ENCODE measurements at places on chromosomes 16 and 17.
A peak's percentile ranks its signal among the peaks of the same experiment; 100 is the strongest.

DNA sequence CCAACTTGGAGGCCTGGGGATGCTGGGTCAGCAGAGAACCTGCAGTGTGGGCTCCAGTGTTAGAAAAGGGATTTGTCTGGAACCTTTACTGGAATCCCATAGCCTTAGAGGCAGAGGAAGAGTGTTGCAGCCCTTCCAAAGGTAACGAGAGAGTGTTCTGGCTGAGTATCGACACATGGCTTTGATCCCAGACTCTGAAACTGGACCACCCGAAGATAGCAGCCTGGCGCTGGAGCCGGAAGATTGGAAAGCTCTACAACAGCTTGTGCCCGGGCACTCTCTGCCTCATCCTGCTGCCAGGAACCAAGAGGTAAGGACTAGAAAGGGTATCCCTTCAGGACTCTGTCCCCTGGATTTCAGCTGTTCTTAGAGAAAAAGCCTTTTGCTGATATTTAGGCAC lies 39.7 kb downstream of the REXO5 start:
- no peak for DNase-seq

- DNase-seq: no peak
These were observed 739 bp upstream of the SGCA start for GRCh38 chr17:50165066-50165465.

DNA sequence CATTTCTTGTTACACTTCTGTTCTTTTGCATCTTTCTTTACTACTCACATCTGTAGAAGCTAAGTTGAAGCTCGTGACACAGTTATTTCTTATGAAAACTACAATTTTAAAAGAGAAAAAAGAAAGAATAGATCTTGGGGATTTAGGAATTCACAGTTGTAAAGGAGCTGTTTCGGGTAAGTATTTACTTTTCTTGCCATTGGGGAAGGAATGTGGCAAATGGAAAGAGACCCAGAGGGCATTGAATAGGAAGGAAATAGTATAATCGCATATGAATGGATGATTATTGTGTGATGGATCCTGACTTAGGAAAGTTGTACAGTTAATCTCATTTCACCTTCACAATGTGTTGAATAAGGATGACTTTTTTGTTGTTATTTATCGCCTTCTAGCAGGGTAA lies 914.1 kb upstream of the CDH8 start:
- DNase-seq: no peak

DNA sequence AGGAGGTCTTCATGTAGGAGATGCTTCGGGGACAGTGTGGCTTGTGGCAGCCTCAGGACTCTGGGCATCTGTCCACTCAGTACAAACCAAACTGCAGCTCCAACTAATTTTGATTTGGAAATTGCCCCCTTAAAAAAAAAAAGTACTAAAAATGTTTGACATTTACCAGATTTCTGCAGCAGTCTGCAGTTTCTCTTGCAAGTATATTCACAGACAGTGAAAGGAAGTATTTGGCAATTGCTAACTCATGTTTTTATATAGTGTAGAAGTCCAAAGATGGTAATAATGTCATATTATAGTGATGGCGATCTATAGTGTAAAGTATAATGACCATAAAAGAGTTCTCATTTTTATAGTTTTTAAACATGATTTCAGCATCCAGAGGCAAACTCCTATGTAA lies 218.6 kb downstream of the PRKCA start:
- DNase-seq: no peak

- DNase-seq: no peak
These were observed 32.7 kb downstream of the ITGB3 start for GRCh38 chr17:47286198-47286914.

- DNase-seq: no peak
These were observed 23.3 kb upstream of the SDR42E2 start for GRCh38 chr16:22139008-22139407.

DNA sequence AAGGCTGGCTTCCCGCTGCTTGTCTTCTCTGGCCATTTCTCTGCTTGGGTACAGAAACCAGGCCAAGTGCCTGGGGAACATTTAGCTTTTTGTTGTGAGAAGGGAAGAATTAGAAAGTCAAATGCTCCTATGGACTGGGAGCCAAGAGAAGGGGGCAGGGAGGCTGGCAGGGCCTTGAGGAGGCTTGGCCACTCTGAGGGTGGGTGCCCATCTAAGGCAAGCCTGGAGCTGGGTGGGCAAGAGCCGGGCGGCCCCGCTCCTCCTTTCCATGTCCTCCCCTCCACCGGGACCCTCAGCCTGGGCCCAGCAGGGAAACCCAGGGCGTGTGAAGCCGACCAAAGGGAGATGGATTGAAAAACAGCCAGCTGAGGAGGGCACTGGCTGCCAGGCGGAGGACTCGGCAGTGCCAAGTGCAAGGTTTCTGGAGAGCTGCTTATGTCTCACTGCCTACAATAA lies 69.4 kb downstream of the NTN1 start:
- no peak for DNase-seq

DNA sequence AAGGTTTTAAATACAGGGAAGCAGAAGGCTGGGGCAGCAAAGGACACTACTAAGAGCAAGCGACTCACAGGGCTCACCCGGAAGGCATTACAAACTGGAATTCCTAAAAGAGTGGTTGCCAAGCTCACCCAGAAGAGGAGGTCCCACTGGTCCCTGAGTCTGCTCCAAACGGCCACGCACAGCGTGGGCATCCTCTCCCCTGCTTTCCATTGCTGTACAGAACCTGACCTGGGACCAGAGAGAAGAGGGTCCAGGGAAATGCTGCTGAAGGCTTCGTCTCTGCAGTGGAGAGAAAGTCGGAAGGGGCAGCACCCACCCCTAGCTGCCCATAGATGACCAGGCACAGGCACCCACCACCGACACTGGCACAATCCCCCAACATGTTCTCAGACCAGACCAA lies 67.2 kb downstream of the ADCY9 start:
- DNase-seq: no peak

DNA sequence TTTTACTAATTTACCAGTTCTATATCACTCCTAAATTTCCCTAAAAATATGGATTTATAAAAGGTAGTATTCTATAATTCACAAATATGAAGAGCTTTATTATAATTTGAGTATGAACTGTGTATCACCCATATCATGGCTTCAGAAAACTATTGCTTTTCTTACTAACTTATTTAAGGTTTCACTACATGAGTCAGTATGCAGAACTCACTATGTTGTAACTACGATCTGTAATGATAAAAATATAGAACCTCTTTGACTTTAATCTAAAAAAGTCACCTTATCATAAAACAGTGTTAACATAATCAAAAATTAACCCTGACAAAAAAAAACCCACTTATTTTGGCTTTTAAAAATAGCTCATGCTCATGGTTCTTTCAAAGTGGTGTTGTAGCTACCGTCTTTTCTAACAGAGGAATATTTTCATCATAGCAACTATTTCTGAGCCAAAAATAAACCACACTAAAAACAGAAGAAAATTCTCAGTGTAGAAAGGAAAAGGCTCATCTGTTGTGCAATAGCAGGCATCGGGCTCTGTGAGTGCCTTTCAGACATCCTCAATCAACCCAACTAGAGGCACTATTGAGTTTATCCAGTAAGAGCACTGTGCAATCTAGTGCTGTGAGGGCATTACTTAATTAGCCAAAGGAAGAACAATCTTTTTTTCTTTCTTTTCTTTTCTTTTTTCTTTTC lies 42.1 kb downstream of the ITGAM start:
- peak; percentile 45 for DNase-seq

DNA sequence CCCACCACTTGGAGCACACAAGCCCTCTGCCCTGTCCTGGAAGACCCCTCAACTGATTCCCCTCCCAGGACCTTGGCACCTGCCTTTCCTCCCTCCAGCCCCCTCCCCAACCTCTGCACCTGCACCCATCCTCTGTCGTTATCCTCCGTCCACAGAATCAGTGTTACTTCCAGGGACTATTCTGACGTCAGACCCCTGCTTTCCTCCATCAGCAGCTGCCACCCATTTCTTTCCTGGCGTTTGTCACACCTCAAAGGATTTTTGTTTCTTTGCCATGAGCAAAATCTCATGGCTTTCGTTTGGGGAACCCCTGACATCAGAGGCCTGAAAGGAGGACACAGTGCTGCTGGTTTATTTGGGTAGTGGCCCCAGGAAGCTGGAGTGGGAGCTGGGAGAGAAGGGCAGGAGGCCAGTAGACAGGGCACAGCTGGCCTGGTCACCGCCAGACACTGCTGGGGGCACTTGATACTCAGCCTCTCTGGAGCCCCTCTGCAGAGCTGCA lies 68.4 kb downstream of the SOCS1 start:
- no peak for DNase-seq

- DNase-seq: no peak
These were observed 2.4 kb downstream of the USP6 start for GRCh38 chr17:5118219-5118618.

- no peak for DNase-seq
These were observed 58.5 kb downstream of the ATP2C2 start for GRCh38 chr16:84426804-84427203.

GRCh38 chr17:65742403-65743307 lies 181.2 kb upstream of the AXIN2 start:
- peak; percentile 82 for DNase-seq

- DNase-seq: no peak
These were observed 3.4 kb upstream of the LLGL2 start for GRCh38 chr17:75521951-75522727.

DNA sequence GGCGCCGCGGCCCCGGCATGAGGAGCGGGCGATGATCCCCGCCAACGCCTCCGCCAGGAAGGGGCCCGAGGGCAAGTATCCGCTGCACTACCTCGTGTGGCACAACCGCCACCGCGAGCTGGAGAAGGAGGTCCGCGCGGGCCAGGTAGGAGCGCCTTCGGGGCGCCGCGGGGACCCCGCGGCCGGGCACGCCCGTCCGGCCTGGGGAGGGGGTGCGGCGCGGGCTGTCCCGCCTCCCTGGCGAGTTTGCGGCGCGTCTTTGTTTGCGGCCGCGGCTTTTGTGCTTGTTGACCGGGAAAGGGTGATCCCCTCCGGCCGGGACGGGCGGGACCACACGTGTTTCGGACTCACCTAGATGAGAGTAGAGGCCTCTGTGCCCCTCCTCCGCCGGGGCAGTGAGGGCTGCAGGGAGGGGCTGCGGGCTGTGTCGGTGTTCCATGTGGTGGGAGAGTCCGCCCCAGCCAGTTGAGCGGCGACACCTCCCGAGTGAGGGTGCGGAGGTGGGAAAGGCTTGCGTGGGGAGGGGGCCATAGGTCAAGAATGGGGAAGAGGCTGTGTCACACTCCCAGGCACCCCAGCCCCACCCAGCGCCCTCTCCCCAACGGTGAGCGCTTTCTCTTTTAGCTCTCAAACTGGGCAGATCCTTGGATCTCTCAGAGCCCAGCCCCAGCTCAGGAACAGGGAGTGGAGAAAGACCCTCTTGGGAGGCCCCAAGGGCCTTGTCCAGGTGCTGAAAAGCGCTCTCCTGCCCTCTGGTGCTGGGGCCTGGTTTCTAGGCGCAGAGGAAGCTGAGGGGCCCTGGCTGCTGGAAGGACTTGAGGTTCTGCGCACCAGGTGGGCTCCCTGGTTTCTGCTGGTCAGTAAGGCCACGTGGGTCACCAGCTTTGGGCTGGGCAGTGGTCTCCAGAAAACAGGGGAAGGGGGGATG lies 923 bp downstream of the ANKRD13B start:
- no peak for DNase-seq

GRCh38 chr17:12591021-12591735 lies 74.5 kb upstream of the MYOCD start:
- DNase-seq: no peak

- no peak for DNase-seq
These were observed 821.1 kb upstream of the EEF2KMT start for GRCh38 chr16:5918567-5919130.

- DNase-seq: no peak
These were observed 144.1 kb downstream of the RAB11FIP4 start for GRCh38 chr17:31535581-31535981.

DNA sequence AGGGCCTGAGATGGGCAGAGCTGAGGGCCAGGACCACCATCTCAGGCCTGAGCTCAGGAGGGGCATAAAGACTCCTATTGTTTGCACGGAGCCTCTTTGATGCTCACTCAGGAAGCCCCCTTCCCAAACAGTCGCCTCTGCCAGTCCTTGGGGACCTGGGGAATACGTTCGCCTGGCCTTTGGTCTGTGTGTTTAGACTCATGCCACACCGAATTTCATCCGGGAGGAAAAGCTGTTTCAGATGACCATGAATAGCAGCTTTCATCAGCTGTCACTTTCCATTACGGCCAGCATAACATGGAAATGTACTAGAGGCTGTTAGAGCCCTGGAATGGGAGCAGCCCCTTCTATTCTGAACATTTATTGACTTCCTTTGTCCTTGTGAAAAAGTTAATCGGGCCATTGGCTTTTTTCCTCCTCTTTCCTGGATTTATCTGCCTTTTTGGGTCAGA lies 139.0 kb downstream of the HS3ST3A1 start:
- DNase-seq: no peak

- no peak for DNase-seq
These were observed 140.3 kb downstream of the ASIC2 start for GRCh38 chr17:33152783-33153182.

GRCh38 chr16:21300309-21301167 lies 22.4 kb upstream of the CRYM start:
- DNase-seq: peak; percentile 94

- DNase-seq: no peak
These were observed 8.4 kb downstream of the LITAFD start for GRCh38 chr16:8890549-8890921.

GRCh38 chr17:41787021-41787418 lies 509 bp upstream of the JUP start:
- DNase-seq: no peak

GRCh38 chr16:81784072-81784795 lies 5.1 kb downstream of the PLCG2 start:
- no peak for DNase-seq

DNA sequence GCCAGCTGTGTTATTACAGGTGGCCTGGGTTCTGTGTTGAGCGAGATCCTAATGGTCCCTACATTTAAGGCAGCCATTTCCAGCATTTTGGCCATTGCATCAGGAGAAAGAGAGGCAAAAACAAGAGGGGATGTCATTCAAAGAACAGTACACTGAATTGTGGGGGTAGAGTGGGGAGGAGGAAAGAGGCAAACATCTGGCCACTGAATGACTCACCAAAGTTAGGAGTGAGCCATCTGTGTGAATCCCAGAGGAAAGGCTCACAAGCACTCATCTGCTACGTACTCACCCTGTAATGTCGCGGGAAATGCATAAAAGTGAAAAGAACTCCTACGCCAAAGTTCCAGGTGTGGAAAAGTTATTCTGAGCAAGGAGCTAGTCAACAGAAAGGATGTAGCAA lies 16.7 kb downstream of the KRABD2 start:
- DNase-seq: peak; percentile 86
